ELF-1 (cell line): ENCODE measurements at places on chromosomes 6 and 20.

DNA sequence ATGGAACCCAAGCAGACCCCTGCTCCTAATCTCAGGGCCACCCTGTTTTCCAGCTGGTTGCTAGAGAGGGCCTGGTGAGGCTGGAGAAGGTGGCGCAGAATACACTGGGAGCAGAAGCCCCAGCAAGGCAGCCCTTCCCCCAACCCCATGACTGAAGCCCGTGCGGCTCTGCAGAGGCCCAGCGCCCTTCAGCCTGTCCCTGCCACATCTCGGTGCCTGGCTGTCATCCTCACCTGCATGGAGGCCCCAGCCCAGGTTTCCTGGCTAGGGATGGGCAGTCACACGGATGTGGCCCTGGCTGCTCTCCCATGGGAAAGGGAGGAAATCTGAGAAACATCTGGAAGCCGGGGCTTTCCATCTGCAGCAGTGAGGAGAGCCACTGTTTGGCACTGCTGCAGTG is 26.1 kb upstream of the VSTM2L start:
- DNase-seq: no peak

DNA sequence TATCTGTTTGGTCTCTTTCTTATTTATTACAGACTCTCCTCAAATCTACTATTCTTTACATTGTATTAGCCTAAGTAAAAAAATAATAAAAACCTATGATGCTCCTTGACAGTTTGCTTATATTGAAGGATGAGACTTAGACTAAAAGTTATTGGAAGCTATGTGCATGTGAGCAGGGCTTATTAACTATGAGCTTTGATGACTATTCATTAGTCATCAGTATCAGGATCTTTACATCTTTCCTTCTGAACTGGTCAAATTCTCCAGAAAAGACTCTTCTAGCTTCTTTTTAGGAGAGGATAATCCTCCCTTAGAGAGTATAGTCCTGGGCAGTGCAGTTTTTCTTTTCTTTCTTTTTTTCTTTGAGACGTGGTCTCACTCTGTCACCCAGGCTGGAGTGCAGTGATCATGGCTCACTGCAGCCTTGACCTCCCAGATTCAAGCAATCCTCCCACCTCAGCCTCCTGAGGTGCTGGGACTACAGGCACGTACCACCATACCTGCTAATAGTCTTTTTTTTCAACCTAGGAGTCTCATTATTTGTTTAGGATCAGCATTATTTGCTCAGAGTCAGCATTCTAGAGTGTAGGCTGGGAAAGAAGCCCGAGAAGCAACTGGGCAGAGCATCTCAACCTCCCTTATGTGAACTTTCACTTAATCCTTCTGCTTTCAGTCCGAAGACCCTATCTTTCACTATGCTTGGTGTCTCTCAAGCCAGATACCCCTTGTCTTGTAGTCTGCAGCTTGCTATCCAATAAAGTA is 37.1 kb upstream of the YWHAB start:
- no peak for DNase-seq

DNA sequence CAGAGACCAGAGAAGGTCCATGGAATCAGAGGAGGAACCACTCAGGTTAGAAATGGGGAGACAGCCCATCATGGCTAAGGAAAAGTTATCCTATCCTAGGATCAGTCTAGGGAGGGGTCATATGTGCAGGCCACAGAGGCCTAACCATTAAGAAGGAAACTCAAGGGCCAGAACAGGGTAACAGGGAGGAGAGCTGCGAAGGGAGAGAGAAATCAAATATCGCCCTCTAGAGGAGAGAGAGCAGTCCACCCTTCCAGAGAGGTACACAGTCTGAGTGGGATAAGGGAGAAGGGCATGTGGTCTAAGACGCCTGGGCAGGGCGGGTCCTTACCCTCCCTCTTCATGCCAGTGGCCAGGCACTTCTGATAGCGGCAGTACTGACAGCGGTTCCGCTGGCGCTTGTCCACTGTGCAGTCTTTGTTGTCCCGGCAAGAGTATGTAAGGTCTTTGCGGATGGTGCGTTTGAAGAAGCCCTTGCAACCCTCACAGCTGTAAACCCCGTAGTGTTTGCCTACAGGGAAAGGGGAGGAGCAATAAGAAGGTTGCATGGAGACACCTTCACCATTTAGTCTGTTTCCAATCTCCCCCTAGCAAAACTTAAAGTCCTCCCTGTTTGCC is 2.9 kb downstream of the RXRB start:
- peak; percentile 77 for DNase-seq

GRCh38 chr6:10414756-10415616 is at the start of gene TFAP2A:
Gene TFAP2A, minus strand, starts transcription at chr6:10415074. Its CDS starts 83 bp downstream, at chr6:10414991.
- DNase-seq: peak; percentile 97

- DNase-seq: no peak
These were observed 16.0 kb downstream of the RPS12 start for GRCh38 chr6:132830334-132830751.

DNA sequence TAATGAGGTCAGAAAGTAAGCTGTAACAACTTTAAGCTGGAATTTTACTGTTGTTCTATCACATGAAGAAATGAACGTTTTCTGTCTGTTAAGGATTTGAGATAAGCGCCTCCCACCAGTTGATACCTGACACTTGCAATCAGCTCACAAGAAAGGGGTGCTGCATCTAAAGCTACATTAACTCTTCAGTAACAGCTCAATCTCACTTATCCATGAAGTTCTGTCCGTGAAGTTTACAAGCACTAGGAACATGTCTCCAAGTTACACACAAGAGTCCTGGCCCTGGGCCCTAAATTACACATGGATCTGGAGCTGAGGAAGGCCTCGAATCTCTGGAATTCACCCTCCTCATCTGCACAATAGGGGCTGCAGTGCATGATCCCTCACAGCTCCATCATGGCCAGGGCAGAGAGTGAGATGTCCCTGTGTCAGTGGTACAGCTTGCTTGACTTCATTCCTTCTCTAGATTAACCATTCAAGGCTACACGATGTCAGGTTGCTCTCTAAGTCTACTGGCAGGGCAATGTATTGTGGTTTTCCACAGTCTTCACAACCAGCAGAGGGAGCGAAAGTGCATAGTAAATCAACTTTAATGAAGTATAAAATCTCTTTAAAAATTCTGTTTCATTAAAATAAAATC is 182.4 kb upstream of the MCHR2 start:
- DNase-seq: peak; percentile 63

- DNase-seq: peak; percentile 52
These were observed 129.1 kb upstream of the SMLR1 start for GRCh38 chr6:130697995-130698535.

DNA sequence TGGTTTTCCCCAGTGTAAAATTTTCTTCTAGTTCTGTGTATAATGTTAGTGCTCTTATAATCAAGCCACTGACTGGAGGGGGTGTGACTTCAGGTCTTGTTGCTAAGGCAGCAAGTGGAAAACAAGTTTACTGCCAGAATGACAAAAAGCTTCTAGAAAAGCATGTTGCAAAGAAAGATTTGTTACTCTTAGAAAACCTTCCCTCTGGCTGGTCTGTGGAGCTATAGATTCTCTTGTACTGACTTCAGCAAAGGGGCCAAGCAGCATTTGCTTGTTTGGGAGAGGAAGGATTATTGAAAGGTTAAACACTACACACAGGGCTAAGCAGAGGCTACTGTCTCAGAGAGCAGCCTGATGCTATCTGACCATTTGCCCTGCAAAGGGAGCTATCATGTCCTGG is 288.8 kb downstream of the BTBD9 start:
- DNase-seq: no peak

GRCh38 chr20:48105526-48105925 is 320.2 kb upstream of the SULF2 start:
- DNase-seq: no peak

DNA sequence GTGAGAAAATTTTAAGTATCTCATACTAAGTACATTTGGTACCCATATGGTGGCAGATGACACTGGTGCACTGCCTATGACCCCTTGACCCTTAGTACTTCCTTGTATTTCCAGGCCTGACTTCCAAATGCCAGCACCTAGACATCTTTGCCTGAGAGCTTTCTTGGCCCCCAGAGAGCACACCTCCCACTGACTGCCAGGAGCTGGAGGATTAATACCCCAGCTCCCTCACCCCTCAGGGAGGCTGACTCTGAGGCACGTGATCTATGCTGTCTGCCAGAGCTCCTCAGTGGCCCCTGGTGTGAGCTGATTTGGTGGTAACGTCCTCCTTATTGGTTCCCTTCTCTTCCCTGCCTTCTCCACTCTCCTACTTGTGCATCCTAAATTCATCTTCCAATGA is 38.0 kb downstream of the BFSP1 start:
- DNase-seq: no peak

DNA sequence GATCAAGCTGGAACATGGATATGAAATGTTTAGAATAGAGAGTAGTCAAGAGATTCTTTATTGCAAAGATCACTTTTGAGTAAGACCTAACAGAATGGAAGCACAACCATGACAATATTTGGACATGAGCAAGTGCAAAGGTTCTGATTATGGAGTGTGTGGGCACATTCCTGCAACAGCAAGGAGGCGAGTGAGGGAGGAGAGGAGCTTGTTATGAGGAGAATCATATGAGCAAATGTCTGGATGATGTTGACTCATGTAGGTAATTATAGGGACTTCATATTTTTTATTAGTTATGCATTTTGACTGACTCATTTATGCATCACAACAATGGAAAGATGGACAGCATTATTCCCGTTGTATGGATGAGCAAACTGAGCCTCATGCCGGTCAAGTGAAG is 100.8 kb upstream of the SLC35B3 start:
- no peak for DNase-seq

GRCh38 chr20:48892891-48893290 is 28.6 kb upstream of the ARFGEF2 start:
- DNase-seq: no peak

DNA sequence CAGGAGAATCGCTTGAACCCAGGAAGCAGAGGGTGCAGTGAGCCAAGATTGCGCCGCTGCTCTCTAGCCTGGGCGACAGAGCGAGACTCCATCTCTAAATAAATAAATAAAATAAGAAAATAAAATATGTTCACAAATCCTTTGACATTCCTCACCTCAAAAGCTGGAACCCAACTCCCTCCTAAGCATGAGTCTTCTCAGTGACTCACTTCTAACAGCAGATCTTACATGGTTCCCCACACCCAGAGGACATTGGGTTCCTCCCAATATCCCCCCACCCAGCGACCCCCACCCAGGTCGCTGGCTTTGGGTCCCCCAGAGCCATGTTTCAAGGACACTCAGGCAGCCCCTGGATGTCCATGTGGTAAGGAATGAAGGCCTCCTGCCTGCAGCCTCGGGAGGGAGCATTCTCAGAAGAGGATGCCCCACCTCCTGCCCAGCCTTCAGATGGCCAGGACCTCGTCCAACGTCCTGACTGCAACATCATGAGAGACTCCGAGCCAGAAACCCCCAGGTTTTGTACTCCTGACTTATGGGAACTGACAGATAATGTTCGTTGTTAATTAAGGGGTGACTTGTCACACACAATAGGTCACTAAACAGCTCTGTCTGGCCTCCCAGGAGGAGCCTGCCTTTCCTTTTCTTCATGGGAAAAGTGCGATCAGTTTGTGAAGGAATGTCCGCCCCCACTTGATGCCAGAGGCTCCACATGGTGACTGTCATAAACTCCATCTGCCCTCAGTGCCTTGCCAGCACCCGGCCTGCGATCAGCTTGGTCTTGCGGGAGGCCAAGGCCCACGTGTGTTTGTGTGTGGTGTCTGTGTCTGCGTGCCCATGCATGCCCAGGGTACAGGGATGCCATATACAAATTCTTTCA is 10.1 kb upstream of the GMEB2 start:
- DNase-seq: no peak

GRCh38 chr6:148027201-148027600 is 315.4 kb upstream of the SASH1 start:
- DNase-seq: no peak

DNA sequence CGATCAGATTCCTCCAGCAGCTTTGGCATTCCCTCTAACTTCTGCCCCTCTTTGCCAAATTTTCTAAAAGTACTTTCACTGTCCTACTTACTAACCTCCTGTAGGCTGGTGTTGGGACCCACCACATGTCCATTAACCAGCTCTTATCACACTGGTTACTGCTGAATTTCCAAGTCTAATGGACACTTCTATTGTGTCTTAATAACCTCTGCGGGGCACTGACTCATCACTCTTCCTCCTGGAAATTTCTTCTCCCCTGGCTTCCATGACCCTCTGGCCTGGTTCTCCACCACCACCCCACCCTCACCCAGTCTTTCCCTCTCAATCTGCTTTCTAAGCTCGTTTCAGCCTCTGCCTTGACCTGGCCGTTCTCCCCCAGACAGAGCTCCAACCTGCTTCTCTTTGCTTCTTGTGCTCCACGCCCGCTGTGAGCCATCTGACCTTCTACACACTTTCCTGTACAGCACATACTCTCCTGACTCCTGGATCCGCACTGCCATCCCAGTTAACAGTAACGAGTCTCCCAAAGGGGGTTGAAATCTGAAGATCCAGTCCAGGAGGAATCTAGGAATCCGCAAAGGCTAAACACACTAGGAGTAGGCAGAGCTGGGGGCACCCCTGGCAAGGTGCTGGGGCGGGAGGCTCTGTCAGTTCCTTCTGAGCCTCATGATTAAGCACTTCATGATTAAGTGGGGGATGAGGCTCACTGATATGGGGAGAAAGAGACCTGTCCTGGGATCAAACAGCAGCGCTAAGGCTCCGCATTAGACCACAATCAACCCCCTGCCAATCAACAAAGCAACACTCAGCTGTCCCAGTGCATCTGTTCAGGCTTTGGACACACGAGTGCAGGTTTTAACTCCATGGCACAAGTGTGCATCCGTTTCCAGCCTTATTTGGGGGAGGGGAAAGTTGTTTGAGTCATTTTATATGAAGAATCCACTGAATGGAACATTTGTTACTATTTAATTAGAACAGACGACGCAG is 146.3 kb downstream of the LY86 start:
- no peak for DNase-seq

- no peak for DNase-seq
These were observed 210.1 kb upstream of the SHLD1 start for GRCh38 chr20:5540091-5540490.

DNA sequence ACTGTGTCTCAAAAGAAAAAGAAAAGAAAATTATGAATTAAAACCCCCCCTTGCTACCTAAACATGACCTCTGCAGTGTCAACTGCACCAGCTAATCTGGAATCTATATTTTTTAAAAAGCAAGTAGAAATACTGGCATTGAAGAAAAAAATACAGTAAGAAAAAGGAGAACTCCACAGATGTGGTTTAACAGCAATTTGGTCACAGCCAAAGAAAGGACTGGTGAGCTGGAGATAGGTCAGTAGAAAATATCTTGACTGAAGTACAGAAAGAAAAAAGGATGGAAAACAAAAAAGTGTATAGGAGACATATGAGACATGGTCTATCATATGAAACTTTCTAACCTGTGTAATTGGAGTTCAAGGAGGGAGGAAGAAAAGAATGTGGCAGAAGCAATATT is 44.1 kb upstream of the ERVFRD-1 start:
- DNase-seq: no peak

GRCh38 chr20:32433311-32434021 is 75.3 kb downstream of the ASXL1 start:
- no peak for DNase-seq

DNA sequence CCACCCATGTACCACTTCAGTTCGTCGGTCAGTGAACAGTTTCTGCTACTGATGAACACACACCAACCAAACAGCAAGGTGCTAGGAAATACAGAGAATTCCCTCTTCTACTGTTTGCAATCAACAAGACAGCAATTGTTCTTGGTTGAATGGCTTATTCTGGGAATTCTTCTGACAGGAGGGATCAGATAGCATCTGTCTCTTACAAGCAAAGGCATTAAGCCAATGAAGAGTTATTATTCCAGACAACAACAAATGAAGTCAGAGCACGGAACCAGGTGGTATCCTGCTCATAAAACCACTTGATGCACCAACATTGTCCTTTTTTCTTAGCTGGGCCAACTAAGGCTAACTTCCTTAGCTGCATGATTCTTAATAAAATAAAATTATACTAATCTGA is 37.8 kb downstream of the PTPRK start:
- peak; percentile 20 for DNase-seq
